Kidney (tissue), 22 donors: ENCODE measurements at places on chromosomes 16 and 17. TPM values are rescaled to one million over a fixed set of nuclear protein-coding genes. Genes with fewer than 3 reads are reported as not detected.

DNA sequence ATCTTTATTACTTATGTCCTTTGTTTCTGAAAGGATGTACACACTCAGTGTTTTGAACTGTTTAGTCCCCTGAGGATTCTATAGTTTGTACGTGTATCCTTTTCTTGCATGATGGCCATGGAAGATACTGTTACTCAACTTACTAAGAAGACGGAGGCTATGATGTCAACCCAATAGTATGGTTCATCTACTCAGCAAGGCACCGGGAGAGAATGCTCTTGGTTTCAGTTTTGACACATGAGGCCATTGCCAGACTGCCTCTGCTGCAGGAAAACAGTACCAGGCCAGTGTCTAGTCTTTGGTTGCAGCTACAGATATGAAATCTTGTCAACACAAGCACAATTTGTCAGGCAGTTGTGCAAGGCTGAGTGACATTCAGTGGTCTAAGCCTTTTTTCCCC lies 134.5 kb downstream of the MRTFB start:
- H3K4me3 ChIP-seq: no peak overlapping the region
- H3K4me1 ChIP-seq: no peaks in the 10 kb centered on the region
- H3K36me3 ChIP-seq: no peaks in the 10 kb centered on the region
- DNase-seq: no peak

Gene DHODH
- total RNA-seq: 10.7 TPM

Gene ENDOV
- total RNA-seq: 28.0 TPM

DNA sequence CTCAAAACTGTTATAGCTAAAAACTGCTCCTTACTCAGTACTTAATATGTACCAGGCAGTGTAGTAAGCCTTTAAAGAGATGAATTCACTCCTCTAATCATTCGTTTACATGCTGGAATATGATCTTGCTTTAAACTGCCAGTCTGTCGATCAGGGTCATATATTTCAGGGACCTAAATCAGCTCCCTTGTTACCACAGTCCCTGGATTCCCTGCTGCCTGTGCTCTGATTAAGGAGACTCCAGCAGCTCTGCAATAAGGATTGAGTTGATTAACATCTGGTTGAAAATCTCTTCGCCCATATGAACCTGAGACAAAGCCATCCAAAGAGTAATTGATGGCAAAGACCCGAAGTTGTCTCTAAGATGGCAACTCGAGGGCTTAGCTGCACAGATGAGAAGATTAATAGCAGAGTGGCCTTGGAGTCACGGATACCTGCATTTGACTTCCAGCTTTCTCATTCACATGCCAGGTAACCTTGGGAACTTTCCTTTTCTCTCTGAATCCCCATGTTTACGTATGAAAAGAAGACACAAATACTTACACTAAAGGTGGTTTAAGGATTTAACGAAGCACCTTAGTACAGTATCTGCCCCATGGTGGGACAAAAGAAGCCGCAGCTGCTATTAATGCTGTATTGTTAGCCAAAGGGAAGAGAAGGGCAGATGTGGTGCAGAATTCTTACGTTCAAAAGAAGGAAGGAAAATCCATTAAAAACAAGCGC lies 68.2 kb downstream of the VAT1L start:
- no peaks in the 10 kb centered on the region for H3K27me3 ChIP-seq
- H3K36me3 ChIP-seq: no peaks in the 10 kb centered on the region
- no peak for DNase-seq
- no peaks in the 10 kb centered on the region for H3K4me1 ChIP-seq
- H3K4me3 ChIP-seq: no peak overlapping the region

GRCh38 chr16:47826070-47826469 lies 329.7 kb downstream of the ABCC12 start:
- no peaks in the 10 kb centered on the region for H3K4me1 ChIP-seq
- no peak overlapping the region for H3K27ac ChIP-seq
- H3K36me3 ChIP-seq: no peaks in the 10 kb centered on the region
- no peaks in the 10 kb centered on the region for H3K27me3 ChIP-seq
- H3K4me3 ChIP-seq: no peak overlapping the region
- DNase-seq: no peak

Gene CMTM1
- 4.6 TPM for total RNA-seq

DNA sequence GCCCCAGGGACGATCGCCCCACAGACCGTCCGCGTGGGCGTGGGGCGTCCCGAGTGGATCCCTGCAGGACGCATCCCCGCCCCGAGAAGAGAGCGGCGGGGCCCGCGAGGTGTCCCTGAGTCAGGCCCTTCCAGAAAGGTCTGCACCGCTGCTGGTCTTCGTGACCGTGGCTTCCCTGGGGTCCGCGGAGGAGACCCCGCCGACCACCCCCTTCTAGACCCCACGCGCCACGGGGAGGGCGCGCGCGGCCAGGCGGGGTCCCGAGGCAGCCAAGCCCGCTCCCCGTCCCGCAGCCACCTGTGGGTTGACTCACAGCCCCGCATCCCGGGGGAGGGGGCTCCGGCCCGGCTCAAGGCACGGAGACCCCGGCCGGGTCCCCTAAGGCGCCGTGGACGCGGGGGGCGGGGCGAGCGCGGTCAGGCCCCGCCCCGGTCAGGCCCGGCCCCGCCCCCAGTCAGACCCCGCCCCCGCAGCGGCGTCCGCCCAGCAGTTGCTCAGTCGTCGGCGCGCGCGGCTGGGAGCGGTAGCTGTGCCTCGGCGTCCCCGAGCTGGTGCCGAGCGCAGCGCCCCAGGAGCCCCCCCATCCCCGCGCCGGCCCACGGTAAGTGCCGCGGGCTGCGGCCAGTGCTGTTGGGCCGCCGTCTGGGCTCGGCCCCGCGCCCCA lies at the start of gene BAIAP3:
BAIAP3 (plus strand) TSS at position 497 of the 664 bp plus-strand sequence. CDS start 4,905 bp downstream, outside the sequence.
- H3K27ac ChIP-seq: peak within 1 kb of the TSS; percentile 76
- peak; percentile 74 for DNase-seq
- no peak within 1 kb of the TSS for H3K4me3 ChIP-seq
- H3K36me3 ChIP-seq: no peaks in the 10 kb centered on the region

GRCh38 chr17:57120814-57121213 lies 35.8 kb downstream of the AKAP1 start:
- H3K4me3 ChIP-seq: no peak overlapping the region
- no peaks in the 10 kb centered on the region for H3K4me1 ChIP-seq
- H3K36me3 ChIP-seq: peaks cover 32% of the 10 kb centered on the region
- no peaks in the 10 kb centered on the region for H3K27me3 ChIP-seq

DNA sequence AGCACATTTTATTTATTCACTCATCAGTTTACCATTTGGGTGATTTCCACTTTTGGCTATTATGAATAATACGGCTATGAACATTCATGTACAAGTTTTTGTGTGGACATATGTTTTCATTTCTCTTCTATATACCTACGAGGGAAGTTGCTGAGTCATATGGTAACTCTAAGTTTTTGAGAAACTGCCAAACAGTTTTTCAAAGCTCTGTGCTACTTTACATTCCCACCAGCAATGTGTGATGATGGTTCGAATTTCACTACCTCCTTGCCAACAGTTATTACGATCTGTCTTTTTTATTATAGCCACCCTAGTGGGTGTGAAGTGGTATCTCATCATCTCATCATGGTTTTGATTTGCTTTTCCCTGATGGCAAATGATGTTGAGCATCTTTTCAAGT lies 63.7 kb upstream of the MRTFB start:
- H3K4me1 ChIP-seq: peaks cover 4% of the 10 kb centered on the region
- no peak overlapping the region for H3K4me3 ChIP-seq
- no peak for DNase-seq
- no peak overlapping the region for H3K27ac ChIP-seq

- no peak overlapping the region for H3K4me3 ChIP-seq
- H3K4me1 ChIP-seq: peaks cover 4% of the 10 kb centered on the region
- H3K27ac ChIP-seq: no peak overlapping the region
- H3K36me3 ChIP-seq: no peaks in the 10 kb centered on the region
- no peaks in the 10 kb centered on the region for H3K27me3 ChIP-seq
These were observed 84.8 kb downstream of the CDYL2 start for GRCh38 chr16:80719573-80719972.

DNA sequence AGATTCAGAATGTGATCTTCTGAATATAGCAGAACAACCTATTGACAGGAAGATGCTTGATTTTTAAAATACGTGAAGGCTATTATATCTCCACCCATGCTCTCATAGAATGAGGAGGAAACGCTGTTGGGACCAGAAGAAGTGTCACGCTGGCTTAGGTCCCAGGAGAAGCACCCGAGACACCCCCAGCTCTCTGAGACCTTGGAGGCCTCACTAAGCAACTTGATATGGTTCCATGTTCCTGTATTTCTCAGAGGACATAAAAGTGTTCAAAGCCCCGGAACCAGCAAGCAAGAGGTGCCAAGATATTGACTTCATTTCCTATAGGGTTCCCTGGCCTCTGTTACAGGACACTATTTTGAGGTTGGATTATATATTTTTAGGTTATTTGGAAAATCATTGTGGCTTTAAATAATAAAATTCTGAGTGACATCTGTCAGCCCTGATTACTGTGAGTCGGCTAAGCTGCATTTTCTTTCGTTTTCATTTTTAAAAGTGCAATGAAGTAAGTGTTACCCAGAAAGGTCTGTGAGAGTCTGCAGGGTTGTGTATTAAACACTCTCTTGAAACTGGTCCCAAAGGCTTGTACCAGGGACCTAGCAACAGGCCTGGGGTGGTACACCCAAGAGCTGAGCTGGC lies 400.0 kb downstream of the SOX9 start:
- H3K4me1 ChIP-seq: no peaks in the 10 kb centered on the region
- no peaks in the 10 kb centered on the region for H3K27me3 ChIP-seq
- no peak for DNase-seq
- no peaks in the 10 kb centered on the region for H3K36me3 ChIP-seq

DNA sequence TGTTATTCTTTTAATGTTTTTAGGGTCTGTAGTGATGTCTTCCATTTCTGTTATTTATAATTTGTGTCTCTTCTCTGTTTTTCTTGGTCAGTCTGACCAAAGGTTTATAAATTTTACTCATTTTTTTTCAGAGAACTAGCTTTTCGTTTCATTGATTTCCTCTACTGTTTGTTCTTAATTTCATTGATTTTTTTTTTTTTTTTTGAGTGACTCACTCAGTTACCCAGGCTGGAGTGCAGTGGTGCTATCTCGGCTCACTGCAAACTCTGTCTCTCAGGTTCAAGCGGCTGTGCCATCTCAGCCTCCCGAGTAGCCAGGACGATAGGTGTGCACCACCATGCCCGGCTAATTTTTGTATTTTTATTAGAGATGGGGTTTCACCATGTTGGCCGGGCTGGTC lies 12.6 kb upstream of the UBTF start:
- H3K27me3 ChIP-seq: no peaks in the 10 kb centered on the region
- DNase-seq: no peak
- no peak overlapping the region for H3K27ac ChIP-seq
- no peaks in the 10 kb centered on the region for H3K4me1 ChIP-seq
- H3K4me3 ChIP-seq: no peak overlapping the region

DNA sequence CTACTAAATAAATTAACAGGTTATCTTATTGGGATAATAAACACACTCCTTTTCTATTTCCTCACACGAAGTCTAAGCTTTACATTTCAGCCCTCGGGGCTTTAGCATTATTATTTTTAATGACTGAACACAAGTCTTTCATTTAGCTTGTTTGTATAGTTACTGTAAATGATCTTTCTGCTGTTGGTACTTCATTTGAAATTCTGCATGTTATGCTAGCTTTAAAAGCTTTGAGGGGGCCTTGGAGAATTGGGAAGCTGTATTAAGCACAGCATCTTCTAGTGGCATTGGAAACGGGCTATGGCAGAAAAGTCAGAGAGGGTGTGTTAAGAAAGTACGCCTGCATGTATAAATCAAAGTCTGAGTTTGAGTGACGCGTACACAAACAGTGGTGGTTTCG lies 243.7 kb downstream of the FTO start:
- DNase-seq: no peak
- no peak overlapping the region for H3K4me3 ChIP-seq
- H3K27ac ChIP-seq: no peak overlapping the region
- no peaks in the 10 kb centered on the region for H3K27me3 ChIP-seq
- no peaks in the 10 kb centered on the region for H3K4me1 ChIP-seq

Gene ALOX15B
- total RNA-seq: 8.0 TPM

Gene PRDM7
- total RNA-seq: not detected

GRCh38 chr17:66002812-66003211 lies 189.1 kb downstream of the CEP112 start:
- no peaks in the 10 kb centered on the region for H3K36me3 ChIP-seq
- H3K4me1 ChIP-seq: no peaks in the 10 kb centered on the region
- no peak for DNase-seq
- H3K4me3 ChIP-seq: no peak overlapping the region
- no peaks in the 10 kb centered on the region for H3K27me3 ChIP-seq

Gene NHLRC4
- total RNA-seq: 3.3 TPM

GRCh38 chr17:43388359-43389045 lies 10.3 kb upstream of the ARL4D start:
- H3K27ac ChIP-seq: peak overlapping the region; percentile 98
- DNase-seq: peak; percentile 94
- no peaks in the 10 kb centered on the region for H3K36me3 ChIP-seq
- H3K4me1 ChIP-seq: peaks cover 2% of the 10 kb centered on the region
- H3K4me3 ChIP-seq: peak overlapping the region; percentile 77

Gene HS3ST4
- total RNA-seq: not detected

Gene DRC7
- 3.2 TPM for total RNA-seq

DNA sequence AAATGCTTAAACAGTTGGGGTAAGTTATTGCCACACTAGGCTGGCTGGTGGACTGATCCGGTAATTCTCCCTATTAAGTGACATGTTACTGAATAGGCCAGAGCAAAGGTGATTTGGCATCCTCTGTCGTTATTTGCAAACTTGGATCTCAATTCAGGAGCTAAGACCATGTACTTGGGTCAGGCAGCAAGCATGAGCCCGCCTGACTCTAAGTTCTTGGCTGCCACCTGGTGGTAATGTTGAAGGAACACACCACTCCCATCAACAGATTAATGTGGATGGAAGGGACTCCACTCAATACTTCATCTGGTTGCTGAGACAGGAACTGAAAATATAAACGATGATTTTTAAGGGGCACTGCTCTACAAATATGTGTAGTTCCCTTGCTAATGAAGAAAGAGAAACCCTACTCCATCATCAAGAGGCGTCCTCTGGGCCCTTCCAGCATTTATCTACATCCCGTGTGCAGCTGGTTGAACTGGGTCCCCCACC lies 70.8 kb downstream of the EMP2 start:
- no peaks in the 10 kb centered on the region for H3K27me3 ChIP-seq
- no peak overlapping the region for H3K27ac ChIP-seq
- DNase-seq: peak; percentile 89
- H3K4me3 ChIP-seq: no peak overlapping the region

GRCh38 chr17:81483085-81483861 lies 29.3 kb downstream of the ACTG1 start:
- no peaks in the 10 kb centered on the region for H3K36me3 ChIP-seq
- no peak overlapping the region for H3K27ac ChIP-seq
- no peak overlapping the region for H3K4me3 ChIP-seq
- peak; percentile 77 for DNase-seq

Gene KRT40
- not detected for total RNA-seq

- no peaks in the 10 kb centered on the region for H3K36me3 ChIP-seq
- H3K27me3 ChIP-seq: peaks cover 22% of the 10 kb centered on the region
- no peak overlapping the region for H3K4me3 ChIP-seq
These were observed 10.7 kb upstream of the KRT28 start for GRCh38 chr17:40810494-40810893.

- peaks cover 7% of the 10 kb centered on the region for H3K4me1 ChIP-seq
- H3K27ac ChIP-seq: no peak overlapping the region
- no peak overlapping the region for H3K4me3 ChIP-seq
- DNase-seq: no peak
- peaks cover 18% of the 10 kb centered on the region for H3K36me3 ChIP-seq
These were observed 70.3 kb downstream of the YPEL2 start for GRCh38 chr17:59401725-59402124.

Gene RHBDL3
- 0.13 TPM for total RNA-seq
